ENCODE measurements at places on chromosomes 4 and X.
A peak's percentile ranks its signal among the peaks of the same experiment; 100 is the strongest.

DNA sequence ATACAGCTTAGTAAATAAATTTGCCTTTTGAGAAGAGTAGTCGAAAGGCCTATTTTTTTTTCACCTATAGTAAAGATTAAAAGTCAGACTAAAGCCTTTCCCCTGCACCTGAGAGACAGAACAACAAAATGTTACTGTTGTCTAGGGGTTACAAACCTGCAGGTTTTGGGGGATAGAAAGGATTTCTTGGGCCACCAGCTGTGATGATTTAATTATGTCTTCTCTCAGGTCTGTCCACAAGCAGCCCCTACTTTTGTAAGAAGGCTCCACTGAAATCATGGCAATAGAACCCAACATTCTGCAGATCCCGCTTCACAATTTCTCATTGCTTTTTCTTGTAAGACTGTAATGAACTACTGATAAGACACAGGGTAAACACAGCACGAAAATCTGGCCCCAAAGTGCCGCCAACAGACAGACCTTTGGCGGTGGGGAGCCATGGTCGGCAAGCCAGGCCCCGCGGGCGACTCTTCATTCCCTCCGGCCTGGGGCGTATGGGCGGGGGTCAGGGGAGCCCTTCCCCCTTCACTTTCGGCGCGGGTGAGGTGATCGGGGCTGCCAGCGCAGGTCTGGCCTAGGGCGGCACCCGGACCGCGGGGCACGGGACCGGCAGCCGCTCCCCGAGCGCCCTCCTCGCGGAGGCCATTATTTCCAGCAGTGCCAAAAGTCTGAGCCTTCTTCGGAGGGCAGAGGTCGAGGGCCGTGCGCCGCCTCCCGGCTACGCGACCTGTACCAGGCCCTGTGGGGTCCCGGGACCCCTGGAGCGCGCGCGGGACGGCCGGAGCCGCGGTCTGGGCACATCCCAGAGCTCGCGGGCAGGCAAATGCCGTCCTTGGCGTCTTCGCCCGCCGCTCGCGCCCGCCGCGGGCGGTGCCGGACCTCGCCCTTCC lies 812 bp upstream of the KDM6A start:
- DNase-seq = peak; percentile 75

DNA sequence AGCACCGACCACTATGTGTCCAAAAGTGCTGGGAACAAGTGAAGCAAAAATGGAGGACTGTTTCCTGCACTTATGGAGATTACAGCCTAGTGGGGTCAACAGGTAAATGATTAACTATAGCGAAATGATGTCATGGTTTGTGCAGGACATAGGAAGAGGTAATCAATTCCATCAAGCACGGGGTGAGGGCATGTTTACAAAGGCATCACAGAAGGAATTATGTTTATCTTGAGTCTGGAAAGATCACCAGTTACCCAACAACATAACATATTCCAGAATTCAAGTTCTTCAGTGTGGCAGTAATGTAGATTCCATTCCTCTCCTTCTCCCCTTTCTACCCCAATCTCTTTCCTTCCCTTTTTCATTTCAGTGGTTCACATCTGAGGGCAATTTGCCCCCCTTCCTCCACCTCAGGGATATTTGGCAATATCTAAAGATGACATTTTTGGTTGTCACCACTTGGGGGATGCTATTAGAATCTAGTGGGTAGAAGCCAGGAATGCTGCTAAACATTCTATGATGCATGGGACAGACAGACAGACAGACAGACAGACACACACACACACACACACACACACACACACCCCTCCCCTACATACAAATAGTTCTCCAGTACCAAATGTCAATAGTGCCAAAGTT lies 24.1 kb downstream of the FAM47E start:
- DNase-seq = no peak

- no peak for DNase-seq
Measured at GRCh38 chr4:1533501-1534064, 127.3 kb upstream of the NKX1-1 start.

DNA sequence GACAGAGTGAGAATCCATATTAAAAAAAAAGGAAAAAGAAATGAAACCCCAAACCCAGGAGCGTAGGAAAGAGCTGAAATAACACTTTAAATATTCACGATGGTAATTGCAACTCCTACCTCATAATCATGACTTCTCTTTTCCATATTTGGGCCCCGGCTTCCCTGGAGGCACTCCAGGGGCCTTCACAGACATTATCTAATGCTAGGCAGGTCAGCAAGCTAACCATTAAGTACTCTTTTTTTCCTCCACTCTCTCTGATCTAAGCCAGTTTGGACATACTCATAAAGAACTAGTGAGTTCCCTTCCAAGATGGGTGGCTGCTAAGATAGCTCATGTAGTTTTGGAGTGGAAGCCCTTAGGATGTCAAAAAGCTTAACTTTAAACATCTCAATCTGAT lies 83.2 kb downstream of the SH3KBP1 start:
- no peak for DNase-seq

DNA sequence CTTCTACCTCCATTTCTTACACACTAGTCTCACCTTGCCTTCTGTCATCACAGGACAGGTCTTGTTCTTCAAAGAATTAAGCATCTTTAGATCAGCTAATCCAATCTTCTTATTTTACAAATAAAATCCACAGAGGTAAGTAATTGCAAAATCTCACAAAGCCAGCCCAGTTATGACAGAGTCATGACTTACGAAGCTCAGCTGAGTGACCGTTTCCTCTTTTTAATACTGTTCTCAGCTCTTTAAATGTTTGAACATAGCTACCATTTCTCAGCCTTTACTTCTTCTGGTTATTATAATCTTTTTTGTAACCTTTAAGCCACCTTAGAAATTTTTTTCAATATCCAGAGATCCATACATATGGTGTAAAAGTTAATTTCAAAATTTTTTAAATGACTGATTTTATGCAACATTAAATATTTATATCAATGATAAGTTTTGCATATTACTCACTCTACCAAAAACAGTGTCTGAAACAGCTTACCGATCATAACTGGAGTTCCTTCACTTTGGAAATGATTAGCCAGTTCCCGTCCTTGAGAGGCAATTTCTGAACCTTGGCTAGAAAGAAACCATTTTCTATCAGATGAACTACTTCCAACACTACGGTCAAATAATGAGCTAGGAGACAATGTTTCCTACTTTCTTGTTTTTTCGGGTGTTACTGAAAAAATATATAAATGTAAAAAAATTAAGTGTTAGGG lies 8.8 kb downstream of the ANKRD37 start:
- DNase-seq = no peak

- DNase-seq = no peak
Measured at GRCh38 chrX:37701588-37701987, 16.0 kb downstream of the XK start.

GRCh38 chr4:22999419-22999818 lies 306.7 kb downstream of the GBA3 start:
- peak; percentile 68 for DNase-seq

DNA sequence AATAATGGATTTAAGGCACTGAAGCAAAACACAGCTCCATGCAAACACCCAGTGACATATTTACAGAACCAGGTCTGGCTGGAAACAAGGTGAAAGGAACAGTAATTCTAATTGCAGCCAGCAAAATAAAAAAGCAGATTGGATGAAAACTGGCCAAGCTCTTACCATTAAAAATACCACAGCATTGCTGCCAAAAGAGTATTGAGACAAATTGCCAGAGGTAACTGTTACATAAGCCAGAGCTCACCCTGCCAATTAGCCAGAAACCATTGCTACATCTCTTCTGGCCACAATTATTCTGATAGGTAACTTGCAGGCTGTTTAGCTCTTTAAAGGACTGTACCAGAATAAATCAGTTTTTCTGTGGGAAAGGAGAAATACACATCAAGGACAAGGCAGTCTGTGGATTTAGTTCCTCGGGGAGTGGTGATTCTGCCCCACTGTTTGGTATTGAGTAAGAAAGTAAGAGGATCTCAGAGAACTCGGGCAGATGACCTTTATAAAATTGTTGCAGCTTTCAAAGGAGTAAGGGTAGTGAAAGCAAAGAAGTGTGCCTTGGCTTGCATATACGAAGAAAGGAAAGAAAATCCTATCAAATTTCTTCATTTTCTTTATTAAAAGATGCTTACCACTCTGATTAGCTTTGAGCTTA lies 369.5 kb downstream of the PPP3CA start:
- no peak for DNase-seq

DNA sequence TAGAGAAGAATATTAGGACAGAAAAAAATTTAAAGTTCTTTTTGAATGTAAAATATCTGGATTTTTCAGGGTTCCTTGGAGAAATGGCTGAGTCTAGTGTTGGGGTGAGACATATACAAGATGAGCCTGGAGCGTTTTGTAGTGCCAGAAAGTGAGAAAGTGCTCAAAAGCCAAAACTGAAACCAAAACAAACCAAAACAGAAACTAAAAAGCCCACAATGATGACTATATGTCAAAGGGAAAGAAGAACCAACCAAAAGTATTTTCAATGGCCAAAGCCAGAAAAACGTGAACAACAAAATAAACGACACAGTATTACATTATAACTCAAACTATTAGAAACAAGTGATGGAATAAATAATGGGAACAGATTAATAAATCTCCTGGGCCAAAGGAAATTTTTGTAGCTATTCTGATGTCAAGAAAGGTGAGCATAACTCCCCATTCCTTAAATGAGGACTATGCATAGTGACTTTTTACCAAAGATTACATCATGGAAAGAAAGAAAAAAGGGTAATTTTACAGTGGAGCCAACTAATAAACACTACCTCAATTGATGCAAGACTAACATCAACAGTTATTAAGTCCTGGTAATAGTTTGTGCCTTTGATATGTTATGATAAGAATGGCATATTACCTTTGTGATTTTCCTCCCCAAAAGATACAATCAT lies 1137.6 kb downstream of the C4orf33 start:
- DNase-seq = no peak

DNA sequence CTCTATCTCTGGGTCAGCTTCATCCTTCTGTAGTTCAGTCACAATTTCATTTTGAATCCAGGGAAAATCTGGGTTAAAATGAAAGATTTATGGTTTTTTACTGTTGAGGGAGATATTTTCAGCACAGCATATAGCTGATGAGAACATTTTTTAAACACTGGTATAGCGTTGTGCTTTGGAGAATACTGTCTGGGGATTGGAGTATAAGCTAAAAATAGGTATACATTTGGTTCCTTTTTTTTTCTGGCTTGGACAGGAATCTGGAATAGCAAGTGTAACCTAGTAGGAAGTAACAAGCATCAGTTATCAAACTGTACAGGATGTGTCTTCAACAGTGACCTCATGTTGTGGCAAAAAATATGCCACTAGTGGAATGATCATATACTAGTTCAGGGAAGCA lies 149.1 kb downstream of the GRXCR1 start:
- no peak for DNase-seq

DNA sequence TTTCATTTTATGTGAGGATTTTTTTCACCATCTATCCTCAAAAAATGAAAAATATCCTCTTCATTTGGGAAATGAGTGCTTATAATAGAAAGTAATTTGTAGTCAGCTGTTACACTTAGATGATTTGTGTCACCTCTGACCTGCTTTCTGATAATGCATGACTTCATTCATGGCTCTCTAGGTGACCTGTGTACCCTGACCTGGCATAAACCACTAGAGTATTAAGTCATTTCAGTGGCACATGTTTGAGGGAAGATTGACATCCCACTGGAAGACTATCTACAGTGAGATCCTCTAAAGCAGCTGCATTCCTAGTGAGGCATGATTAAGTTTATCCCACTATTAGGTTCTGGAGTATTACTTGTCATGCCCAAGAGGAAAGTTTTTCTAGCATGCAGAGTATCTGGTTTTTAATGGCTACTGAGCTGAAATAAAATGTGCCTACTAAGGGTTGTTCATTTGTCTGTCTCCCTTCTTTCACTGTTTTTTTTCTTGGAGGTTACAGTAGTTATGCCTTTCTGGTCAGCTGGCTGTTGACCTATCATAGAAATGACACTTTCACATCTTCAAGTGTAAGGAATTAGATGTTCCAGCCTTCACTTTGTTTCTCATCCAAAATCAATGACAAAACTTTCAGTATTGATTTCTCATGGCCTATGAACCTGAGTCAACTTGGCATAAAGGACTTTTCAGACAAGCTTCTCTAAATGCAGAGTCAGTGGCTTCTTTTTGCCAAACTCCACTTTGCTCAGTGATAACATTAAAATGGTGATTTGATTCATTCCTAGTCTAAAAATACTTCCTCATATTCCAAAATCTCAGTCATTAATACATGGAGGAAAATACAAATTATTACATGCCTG lies 33.1 kb downstream of the TET2 start:
- no peak for DNase-seq
